Hematopoietic multipotent progenitor cell (in vitro differentiated cells): ENCODE measurements at places on chromosomes 3 and 15.

GRCh38 chr3:53169045-53169831 is 8.2 kb downstream of the PRKCD start:
- DNase-seq: no peak

DNA sequence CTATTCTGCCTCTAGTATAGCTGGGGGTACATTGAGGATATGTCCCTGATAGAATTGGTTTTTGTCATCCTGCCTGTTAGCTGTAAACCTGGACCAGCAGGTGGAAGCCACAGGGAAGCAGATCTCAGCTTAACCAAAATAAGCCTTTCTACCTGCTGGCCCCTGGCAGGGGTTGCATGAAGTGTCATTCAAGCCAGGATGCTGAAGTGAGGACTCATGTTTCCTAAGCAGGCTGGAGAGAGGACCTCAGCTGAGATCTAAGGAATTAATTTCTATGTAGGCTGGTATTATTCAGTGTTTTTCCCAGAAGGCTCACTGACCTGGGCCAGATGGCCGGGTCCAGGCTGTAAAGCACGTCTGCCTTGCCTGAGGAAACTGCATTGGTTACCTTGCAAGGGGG is 128.9 kb downstream of the MEGF11 start:
- no peak for DNase-seq

- no peak for DNase-seq
Measured at GRCh38 chr3:112650482-112650881, 9.5 kb upstream of the CCDC80 start.

GRCh38 chr3:54515441-54516213 is 393.3 kb downstream of the CACNA2D3 start:
- DNase-seq: no peak

DNA sequence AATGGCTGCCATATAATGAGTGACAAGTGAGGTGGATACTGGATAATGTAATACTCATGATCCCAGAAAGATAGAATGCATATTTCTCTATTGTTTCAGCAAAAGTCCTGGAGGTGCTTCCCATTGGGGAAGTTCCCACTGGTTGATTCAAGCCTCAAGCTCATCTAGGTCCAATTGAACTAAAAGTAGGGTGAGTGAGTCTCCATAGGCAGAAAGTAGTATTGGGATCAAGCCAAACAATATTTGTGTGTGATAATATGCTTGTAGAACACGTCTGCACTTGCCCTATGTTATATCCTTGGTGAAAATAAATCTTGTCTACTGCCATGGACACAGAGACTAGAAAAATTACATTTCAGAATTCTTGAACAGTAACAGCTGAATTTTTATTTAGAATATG is 14.8 kb upstream of the ZBTB20 start:
- no peak for DNase-seq

DNA sequence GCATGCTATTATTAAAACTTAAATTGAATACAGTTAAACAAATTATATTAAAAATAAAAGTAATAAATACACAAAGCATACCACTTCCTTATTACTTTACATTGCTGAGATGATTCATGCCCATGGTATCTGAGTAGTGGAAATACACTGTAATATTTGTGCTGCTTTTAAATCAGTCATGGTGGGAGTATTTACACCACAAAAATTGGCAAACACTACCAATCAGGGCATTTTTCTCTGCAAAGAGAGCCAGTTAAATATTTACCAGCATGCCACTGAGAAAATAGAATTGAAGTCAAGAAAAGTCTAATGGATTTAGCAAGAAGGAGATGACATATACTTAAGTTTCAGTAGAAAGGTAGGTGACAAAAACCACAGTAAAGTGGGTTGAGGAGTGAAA is 19.6 kb downstream of the PPARG start:
- DNase-seq: no peak

DNA sequence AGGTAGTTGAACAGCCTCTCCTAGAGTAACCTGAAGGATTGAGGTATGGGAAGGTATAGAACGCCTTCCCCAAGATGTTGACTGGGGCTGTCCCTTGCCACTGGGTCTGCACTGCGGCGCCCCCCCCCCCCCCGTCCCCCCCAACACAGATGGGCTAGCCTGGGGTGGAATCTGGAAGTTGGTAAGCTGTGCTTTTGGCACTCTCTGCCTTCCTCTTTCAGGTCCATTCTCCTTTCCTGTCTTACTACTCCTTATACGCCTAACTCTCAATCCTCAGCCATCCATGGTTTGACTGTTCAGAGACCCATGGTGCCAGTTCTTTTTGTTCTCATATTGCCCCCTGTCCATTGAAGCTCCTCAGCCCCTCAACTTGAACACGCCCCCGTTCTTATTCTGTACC is 42.8 kb downstream of the MAP2K1 start:
- no peak for DNase-seq

- no peak for DNase-seq
Measured at GRCh38 chr15:42825599-42825998, 88.7 kb upstream of the CDAN1 start.

DNA sequence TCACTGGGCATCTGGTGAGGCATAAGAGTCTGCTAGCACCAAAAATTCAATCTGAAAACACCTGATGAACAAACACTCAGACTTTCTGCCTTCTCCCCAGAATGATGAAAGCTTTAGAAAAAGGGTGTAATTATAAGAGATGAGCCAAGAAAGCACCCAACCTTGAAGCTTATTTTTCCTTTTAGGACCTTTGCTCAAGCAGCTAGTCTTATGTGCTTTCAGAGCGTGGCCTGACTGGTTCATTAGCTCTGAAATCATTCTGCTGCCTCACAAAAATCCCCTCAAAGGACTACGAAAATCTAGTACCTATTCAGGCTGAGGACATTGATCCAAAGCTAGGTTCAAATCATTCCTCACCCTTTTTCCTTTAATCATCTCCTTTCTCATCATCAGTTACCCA is 662.3 kb downstream of the MAGI1 start:
- DNase-seq: no peak

GRCh38 chr15:78024519-78024870 is 53.0 kb downstream of the TBC1D2B start:
- no peak for DNase-seq

- no peak for DNase-seq
Measured at GRCh38 chr15:59941612-59942011, 62.5 kb upstream of the FOXB1 start.

DNA sequence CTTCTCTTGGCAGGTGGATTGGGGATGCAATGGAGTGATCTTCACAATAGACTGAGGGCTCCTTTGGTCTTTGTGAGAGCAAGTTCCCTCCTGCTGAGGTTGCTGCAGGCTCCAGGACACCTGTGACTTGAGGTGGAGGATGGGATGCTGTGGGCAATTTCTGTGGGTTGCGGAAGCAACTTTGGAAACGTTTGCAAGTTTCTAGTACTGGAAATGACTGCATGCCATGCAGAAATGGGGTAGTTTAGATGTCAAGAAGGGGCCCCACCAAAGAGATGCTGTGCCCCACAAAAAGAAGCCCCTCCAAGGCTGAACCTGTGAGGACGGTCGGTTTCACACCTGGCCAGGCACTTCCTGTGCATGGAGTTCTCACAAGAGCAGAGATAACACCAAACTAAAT is 80.4 kb upstream of the XCR1 start:
- DNase-seq: no peak

GRCh38 chr3:180683816-180684215 is 4.5 kb upstream of the CCDC39 start:
- DNase-seq: no peak

GRCh38 chr3:31472479-31473390 is 60.0 kb upstream of the STT3B start:
- peak; percentile 63 for DNase-seq

- no peak for DNase-seq
Measured at GRCh38 chr15:40253167-40253790, 14.4 kb downstream of the PAK6 start.

GRCh38 chr15:69555080-69555479 is 102.5 kb downstream of the RPLP1 start:
- DNase-seq: no peak

DNA sequence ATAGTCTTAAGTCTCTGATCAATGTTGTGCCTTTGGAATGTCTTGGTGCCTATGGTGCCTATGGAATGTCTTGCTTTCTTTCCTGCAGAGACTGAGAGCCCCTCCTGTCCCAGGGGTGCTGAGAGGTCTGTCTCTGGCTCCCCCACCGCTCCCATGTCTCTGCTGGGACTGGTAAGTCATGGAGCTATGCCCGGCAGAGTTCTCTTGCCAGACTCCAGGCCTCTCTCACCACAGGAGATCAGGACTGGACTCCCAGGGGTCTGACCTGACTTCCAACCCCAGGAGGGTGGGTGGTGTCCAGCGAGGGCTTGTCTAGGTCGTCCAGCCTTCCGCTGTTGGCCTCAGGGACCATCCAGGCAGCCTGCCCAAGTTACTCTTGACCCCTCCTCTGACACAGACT is 14.0 kb upstream of the CYP11A1 start:
- DNase-seq: no peak

GRCh38 chr3:99741588-99741987 is 76.1 kb upstream of the CMSS1 start:
- DNase-seq: no peak

- no peak for DNase-seq
Measured at GRCh38 chr3:140103166-140103565, 168.2 kb downstream of the CLSTN2 start.

DNA sequence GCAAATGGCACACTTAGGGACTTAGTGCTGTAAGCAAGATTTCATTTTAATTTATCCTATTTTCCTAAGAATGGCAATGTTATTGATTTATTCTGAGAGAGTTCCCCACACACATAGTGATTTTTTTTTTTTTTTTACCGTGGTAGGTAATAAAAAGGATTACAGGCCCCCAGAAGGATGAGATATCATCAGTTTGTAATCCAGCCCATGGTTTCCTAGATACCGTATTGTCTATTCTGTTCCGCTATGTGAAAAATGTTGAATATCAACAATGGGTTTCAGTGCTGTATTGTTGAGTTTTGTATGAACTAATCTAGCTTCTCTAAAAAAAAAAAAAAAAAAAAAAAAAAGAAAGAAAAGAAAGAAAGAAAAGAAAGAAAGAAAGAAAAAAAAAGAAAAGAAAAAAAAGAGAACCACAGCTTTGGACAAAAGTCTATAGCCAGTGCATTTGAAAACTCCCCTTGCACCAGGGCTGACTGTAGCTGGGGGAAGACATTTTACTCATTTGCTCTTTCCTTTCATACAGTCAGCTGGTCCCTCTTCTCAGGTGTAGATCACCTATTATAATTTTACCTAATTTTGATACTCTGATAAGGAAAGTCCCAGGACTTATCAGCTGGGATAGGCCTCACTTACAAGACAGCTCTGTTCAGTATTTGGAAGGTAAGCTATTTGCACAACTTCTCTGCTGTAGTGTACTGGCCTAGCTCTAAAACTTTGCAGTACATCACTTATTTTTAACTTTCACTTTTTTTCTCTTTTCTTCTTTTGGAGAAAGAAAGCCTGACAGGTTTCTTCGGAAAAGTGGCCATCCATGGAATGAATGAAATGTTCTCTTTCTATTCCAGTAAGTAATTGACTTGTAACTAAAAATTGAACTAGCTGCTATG is 101.4 kb upstream of the SOX2 start:
- DNase-seq: no peak

DNA sequence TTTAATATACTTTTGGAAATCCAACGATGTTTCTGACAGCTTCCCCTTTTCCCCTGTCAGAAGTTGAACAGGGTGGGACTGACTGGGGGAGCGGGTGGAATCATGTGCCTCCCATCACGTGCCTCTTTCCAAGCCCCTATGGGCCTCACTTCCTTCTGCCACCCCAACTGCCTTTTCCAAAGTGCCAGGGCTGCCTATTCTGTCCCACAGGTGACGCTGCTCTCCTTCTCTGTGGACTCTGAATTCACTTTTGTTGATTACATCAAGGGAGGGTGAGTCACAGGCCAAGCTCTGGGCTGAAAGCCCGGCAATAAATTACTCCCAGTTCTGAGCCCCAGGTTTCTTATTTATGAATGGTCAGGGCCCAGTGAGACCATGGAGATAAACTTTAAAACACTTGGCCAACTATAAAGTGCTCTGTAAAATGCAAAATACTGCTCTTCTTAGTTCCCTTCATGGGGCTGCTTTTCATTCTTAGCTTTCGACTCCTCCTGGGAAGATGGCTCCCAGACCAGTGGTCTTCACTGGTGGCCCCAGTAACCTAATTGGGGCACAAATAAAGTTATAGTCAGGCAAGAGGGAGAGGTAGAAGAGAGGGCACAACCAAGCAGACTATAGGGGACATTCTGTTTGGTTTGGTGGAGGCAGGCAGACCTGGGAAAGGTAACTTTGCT is 12.3 kb downstream of the CPNE9 start:
- DNase-seq: peak; percentile 85

DNA sequence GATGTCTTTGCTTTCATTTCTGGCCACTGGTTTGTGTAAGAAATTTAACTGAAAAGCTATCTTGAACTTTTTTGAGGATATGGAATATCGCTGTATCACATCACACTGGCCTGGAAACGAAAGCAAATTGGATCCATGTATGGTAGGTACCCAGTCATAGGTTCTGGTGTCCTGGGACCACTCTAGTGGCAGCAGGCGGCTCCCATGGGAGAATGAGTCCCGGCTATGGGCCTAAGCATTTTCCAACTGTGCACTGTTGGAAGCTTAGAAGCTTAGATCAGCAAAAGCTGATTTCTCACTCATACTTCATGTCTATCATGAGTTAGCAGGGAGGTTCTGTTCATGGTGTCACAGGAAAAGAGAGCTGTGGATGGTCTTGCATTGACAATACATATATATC is 323.2 kb downstream of the PLCL2 start:
- no peak for DNase-seq

DNA sequence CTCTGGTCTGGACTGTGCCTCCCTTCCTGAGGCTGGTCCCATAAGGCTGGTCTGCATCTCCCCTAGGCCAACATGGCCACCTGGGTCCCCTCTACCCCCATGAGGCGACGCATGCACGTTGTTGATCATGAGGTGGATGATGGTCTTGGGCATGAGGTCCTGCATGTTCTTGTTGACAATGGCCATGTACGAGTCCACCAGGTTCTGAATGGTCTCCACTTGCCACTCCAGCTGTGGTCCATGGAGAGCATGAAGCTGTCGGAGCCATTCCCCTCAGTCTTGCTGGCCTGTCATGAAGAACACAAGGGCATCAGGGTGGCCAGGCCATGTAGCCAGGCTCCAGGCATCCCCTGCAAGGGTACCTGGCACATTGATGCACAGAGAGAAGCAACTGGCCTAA is 27.1 kb upstream of the CSPG4 start:
- DNase-seq: no peak

DNA sequence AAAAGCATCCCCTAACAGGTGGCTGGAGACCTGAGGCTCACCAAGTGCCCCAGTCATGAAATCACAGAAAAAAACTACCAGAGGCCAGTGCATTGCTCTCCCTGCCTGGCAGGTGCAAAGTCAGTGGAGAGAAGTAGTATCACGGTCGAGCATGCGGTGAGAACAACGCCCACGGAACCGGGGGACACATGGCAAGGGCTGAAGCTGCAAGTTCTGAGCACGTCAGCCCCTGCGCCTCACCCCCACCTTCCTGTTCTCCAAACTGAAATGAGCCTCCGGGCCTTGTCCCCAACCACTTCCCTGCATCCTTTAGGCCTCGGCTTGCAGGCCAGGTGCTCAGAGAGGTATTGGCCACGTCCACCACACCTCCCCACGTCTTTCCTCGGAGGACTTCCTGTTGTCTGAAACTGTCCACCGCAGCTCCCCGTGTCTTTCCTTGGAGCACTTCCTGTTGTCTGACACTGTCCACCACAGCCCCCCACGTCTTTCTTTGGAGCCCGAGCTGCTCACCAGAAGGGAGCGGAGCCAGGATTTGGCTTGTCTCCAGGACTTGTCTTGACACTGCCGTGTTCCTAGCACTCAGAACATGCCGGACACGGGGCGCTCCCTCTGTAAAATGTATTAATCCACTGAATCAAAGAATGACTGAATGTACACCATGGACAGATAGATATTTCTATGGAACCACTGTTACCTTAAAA is 43.9 kb downstream of the NSMCE3 start:
- no peak for DNase-seq

- DNase-seq: no peak
Measured at GRCh38 chr15:25242957-25243799, 195.6 kb downstream of the UBE3A start.
